ENCODE measurements at places on chromosomes 3 and 15.

- no peak for DNase-seq
Measured at GRCh38 chr15:75659928-75660645, 12.4 kb downstream of the SNX33 start.

- DNase-seq: no peak
Measured at GRCh38 chr3:112074616-112075497, 11.3 kb upstream of the C3orf52 start.

DNA sequence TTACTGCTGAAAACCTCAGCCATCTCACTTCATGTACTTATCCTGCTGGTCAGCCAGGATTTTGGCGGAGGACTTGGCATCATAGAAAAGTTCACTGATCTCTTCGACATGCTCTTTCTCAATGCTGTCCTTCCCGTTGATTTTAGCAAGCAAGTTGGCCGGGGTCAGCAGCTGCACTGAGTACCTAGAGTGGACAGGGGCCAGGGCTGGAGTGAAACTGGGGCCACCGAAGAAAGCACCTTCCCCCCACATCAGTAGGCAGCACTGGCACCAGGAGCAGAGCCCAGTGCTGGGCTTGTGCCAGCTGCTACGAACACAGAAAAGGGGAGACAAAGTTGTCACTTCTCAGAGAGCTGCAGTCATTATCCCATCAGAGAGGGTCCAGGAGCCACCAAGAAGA is 29.0 kb downstream of the SEC61A1 start:
- no peak for DNase-seq

DNA sequence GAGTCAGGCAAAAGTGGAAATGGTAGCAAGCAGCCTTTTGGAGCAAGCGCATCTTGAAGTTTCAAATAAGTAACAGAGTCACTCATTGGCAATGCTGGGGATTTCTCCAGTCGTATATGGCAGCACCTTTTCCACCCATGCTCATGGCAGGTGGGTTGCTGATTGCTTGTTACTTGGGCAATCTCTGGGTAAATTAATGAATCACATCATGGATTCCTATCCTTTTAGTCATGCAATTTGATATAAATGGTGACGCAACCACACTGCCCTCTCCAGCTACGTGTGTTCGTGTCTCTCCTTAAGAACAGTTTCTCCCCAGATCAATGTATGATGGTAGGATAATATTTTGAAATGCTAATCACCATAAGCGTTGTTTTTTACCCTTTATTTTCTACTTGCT is 339.9 kb upstream of the KCNH8 start:
- DNase-seq: no peak

DNA sequence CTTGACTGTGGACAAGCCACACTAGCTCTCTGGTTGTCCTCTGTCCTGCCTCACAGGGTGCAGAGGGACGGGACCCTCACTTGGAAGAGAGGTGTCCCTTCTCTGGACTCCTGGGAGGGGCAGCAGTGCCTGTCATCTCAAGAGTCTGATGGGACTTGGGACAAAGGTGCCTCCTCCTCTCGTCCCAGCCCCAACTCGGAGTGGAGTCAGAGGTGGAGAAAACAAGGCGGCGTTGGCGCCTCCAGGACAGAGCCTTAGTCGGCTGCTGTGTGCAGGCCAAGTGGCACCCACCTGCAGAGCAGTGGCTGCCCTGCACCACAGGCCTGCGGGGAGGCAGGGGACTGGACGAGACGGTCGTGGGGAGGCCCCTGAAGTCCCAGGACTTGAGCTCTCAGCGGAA is 9.4 kb upstream of the SEC13 start:
- no peak for DNase-seq

DNA sequence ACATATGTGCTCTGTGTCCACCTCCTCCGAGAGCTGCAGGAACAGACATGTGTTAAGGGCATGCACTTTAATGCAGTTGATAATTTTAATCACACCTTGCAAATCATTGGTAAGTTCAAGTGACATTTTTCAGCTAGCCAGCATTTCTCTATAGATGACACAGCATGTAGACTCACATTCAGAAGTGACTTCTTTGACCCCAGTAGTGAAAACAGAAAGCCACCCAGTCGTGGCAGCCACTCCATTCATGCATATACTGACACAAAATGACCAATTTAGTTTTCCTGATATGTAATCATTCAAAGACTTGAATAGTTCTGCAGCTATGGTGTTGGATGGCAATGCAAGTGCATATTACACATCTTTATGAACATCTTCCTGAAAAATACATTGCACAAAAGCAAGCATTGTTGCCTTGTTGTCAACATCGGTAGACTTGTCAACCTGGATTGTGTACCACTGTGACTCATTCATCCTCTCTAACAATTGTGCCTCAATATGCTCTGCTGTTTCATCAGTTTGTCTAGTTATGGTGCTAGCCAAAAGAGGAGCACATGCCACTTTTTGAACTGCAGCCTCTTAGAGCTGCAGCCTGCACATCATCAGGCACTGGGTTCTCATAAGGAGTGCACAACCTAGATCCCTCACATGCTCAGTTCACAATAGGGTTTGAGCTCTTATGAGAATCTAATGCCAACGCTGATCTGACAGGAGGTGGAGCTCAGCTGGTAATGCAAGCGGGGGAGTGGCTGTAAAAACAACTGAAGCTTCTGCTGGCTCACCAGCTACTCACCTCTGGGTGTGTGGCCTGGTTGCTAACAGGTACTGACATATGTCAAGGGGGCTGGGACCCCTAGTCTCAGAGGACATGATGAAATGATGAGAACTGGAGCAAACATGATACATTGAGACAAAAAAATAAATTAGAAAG is 622.0 kb downstream of the PYDC2 start:
- no peak for DNase-seq

GRCh38 chr15:25775317-25775912 is 87.7 kb downstream of the ATP10A start:
- no peak for DNase-seq

- DNase-seq: no peak
Measured at GRCh38 chr3:57582474-57583168, 14.5 kb downstream of the ARF4 start.

DNA sequence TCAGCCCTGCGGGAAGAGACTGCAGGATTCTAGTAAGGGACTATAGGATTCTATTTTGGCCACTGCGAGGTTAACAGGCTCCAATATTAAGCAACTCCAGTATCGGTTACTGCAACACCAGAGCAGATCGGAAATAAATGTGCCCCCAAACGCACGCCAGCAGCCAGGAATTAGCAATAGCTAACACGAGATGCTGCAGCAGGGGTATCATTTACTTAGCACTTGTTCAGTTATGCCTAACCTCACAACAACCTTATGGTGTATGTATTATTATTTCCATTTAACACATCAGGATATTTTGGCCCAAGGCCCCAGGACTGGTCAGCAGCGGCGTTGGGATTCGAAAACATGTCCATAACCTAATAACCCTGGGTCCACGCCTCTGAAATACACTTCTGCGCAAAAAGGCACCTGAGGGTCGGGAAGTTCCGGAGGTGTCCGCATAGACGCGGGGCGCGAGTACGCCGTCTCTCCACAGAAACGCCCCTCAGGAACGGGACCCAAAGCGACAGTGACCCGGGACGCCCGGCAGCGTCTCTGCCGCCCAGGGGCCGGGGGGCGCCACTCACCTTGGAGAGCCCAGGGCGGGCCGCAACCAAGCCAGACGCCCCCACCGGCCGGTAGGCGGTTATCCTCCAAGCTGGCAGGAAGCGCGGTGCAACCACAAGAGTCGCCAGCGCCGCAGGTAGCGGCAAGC is 681 bp downstream of the PIK3CB start:
- DNase-seq: no peak

- DNase-seq: no peak
Measured at GRCh38 chr3:183306798-183307671, 54.0 kb downstream of the B3GNT5 start.

GRCh38 chr15:45660231-45660979 is 25.6 kb downstream of the SQOR start:
- no peak for DNase-seq

- DNase-seq: no peak
Measured at GRCh38 chr15:96889734-96890480, 559.4 kb downstream of the NR2F2 start.

DNA sequence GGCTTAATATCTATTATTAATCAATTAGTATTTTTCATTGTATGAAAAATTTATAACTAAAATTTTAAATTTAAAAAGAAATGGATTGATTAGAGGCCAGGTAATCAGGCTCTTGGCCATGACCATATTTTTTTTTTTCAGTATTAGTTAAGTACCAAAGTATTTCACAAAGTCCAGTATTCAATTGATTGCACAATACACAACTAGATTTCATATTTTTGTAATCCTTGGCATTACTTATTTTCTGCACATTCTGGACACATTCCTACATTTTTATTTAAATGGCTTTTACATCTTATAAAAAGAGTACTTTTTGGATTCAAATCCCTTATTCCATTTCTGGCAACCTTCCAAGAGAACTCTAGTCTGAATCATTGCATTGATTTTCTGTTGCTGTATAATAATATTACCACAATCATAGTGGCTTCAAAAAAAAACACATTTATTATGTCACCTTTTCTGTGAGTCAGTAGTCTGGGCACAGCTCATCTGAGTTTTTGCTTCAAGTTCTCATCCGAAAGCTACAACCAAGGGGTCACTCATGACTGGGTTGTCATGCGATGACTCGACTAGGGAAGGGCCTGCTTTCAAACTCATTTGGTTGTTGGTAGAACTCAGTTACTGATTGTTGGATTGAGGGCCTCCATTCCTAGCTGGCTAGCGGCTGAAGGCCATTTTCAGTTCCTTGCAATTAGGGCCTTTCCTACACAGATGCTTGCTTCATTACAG is 90.7 kb downstream of the CNTN6 start:
- DNase-seq: no peak

- no peak for DNase-seq
Measured at GRCh38 chr3:130758624-130759369, 12.2 kb upstream of the PIK3R4 start.

GRCh38 chr3:56468184-56469106 is at the start of gene ERC2:
ERC2 (minus strand) TSS chr3:56468467.
- DNase-seq: no peak

- no peak for DNase-seq
Measured at GRCh38 chr3:184549796-184550577, 11.6 kb upstream of the EPHB3 start.

- DNase-seq: no peak
Measured at GRCh38 chr15:89958107-89958805, 42.9 kb upstream of the ZNF710 start.

- no peak for DNase-seq
Measured at GRCh38 chr3:48226939-48227338, 3.6 kb downstream of the CAMP start.

- no peak for DNase-seq
Measured at GRCh38 chr3:183799461-183799860, 25.9 kb downstream of the MAP6D1 start.

DNA sequence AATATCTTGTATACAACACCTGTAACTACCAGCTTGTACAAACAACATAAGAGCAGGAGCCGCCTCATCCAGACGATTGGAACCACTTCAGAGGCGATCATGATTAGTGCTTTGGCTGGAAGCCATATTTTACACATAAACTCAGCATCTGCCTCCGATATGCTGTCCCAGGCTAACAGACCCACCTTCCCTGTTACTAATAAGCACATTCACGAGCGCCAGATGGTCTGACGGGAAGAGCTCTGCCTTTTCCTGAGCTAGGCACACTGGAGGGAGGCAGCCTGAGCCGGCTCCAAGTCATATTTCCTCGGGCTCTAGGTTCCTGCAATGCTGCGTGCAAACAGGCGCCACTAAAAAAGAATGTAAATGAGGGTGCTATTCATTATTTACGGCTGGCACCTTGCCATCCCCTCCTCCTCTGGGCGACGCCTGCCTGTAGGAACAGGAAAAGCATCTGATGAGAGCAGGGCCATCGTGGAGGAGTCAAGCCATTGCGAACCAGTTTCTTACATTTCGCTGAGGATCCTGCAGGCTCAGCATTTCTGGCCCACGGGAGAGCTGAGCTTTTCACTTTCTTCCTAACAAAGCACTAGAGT is 98.2 kb downstream of the ANXA2 start:
- no peak for DNase-seq

DNA sequence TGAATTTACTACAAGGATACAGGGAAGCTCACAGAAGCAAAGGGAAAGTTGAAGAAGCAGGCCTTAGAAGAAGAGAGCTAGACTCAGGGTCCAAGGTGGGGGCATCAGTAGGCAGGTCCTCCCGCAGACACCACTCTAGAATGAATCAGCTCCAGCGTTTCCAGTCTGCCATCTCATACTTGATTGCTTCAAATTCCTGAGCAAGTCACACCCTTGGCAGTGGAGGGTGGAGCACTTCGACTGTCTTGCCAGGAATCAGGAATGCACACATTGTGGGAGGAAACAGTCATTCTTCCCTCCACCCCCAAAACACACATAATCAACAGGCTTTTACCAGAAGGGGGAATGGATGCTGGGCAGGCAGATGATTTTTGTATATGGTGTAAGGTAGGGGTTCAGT is 78.5 kb downstream of the CHCHD6 start:
- DNase-seq: no peak

DNA sequence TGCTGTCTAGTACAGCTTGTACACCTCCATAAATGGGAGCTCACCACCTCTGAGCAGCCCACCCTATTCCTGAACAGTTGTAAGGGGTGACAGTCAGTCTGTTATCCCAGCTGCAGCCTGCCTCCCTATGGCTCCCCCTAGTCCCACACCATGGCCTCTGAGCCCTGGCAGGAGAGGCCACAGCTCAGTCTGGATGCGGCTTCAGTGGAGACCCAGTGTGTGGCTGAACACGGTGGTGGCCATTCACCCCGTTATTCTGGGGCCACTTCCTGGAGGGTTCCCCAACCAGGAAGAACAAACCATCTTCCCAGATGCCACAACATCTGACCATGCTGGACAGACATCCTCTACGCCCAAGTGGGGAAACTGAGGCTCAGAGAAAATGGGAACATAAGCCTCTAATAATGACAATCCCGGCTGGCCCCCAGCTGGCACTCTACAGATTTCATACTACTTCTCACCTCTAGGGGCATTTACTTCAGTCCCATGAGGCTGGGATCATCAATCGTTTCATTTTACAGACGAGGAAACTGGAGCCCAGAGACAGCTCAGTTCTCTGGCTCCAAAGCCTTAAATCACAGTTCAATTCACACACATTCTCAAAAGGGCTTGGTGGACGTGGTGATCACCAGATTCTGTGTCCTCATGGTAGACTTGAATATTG is 9.2 kb upstream of the GRIP2 start:
- no peak for DNase-seq

GRCh38 chr3:170490828-170491560 is 72.3 kb downstream of the CLDN11 start:
- no peak for DNase-seq

DNA sequence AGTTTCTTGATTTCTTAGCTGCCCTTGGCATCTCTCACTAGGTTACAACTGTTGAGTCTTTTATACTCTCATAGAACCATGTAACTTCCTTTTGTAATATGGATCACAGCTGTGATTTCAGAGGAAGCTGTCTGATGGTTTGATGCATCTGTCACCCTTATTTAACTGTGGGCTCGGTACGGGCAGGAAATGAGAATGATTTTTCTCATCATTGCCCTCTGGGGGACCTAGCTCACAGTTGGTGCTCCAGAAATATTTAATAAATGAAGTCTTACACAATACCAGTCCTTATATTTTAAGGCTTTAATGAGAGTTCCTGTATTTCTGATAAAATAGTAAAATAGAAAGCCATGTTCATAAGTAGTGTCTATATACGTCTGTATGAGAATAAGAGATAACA is 151.2 kb downstream of the EBLN2 start:
- DNase-seq: no peak

- DNase-seq: no peak
Measured at GRCh38 chr15:63188247-63188925, 1.0 kb upstream of the RAB8B start.

GRCh38 chr3:118688396-118688884 is 346.2 kb downstream of the IGSF11 start:
- DNase-seq: no peak
